ENCODE measurements at places on chromosomes 11 and 22.

DNA sequence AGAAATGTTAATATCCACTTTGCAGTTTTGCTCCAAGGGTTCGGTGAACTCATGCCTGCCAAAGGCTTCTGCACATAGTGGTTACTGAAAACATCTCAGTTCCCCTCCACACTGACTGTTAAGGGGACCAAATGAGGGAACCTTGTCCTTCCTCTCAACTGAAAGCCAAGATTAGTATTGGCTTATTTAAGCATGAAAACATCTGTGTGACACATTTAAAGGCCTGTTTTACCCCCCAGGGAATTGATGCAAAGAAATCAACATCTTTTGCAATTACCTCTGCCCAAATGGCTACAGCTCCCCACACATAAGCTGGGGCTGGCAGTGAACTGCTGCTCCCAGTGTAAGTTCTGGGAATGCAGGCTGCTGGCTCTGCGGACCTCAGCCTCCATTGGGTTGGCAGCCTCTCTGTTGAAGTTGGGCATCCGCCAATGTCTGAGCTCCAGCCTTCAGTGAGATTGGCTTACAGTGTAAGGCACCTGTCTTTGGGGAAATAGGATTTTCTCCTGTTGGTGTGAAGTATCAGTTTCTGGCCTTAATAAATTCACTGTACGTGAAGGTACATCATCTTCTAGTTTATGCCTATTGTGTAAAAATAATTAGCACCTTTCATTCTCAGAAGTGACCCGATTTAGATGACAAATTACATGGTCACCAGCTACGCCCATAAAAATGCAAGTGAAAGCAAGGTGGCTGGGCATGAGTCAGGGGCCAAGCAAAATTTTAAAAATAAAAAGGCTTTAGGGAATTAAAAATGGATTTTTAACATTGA lies 213.4 kb upstream of the SYN3 start:
- no peak for DNase-seq

- DNase-seq = no peak
These were observed 107.3 kb downstream of the RPS6KA4 start for GRCh38 chr11:64466115-64466718.

GRCh38 chr11:39174196-39174595 lies 2285.3 kb downstream of the LRRC4C start:
- no peak for DNase-seq

DNA sequence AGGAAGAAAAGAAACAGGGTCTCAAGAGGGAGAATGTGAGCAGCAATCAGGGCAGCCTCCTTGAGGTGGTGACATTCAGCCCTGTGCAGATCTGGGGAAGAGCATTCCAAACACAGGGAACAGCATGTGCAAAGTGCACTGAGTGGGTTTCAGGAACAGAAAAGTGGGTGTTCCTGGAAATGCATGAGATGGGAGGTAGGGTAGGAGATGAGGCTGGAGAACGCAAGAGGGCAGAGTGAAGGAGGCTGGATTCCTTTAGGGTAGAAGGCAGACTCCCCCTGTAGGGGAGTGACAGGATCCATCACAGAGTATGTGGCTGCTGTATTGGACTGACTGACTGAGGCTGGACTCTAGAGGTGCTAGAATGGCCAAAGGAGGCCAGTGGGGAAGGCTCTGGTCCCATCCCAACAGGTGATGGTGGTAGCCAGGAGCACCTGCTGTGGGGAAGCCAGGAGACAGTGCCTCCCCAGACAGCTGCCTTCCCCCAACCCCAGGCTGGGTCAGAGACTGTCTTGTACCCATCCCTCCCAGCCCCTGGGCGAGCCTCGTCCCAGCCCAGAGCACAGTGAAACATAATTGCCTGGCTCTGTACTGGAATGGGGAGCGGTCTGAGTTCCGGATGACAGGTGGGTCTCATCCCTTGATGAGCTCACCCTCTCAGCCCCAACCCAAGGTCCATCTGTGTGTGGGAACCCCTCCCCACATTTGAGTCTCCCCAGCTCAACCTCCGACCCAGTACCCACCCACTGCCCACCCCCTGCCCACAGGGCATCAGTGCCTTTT lies 419.4 kb downstream of the MN1 start:
- DNase-seq = no peak

DNA sequence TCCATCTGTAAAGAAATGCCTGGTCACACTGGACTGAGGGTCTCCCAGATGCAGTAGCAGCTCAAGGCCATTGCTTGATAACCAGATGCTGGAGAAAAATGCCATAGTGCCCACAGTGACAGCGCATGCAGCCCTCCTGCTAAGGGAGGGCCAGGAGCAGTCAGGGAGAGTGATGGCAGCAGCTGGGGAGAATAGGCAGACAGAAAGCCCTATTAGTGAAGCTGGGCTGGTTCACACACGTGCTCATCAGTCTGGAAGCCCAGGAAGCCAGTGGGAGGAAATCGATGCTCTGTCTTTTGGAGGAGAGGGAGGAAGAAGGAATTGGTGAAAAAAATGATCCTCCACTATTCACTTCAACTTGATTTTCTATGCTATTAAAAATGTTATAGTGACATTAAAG lies 82.9 kb downstream of the OSBP2 start:
- DNase-seq = no peak

GRCh38 chr22:48155446-48155845 lies 1393.0 kb downstream of the TBC1D22A start:
- DNase-seq = no peak

DNA sequence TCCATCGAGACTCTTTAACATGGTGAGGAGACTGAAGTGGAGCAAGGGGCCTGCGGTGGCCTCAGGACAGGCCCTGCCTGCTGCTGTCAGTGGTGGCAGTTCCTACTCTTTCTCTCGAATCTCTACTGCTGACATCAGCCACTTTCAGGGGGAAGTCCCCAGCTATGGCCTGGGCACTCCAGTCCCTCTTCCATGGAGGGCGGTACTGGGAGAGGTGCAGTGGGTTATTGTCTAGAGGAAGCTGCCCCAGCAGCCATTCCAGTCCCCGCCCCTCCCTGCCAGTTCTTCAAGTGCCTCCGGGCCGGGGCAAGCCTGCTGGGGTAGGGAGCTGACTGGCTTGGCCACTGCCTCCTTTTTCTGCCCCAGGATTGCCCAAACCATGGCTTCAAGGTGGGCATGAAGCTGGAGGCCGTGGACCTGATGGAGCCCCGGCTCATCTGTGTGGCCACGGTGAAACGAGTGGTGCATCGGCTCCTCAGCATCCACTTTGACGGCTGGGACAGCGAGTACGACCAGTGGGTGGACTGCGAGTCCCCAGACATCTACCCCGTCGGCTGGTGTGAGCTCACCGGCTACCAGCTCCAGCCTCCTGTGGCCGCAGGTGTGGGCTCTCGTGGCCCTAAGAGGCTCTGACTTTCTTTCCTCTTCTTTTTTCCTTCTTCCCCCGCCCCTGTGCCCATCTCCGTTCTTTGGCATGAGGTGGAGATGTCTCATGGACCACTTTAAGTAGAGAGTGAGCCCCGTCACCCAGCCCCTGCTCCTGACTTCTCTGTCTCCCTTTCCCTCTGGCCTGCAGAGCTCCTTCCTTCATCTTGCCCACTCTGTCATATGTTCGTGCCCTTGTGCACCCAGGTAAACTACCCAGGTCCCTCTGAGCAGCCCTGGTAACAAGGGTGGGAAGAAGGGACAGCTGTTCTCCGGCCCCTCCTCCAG lies 13.7 kb downstream of the CHADL start:
- DNase-seq = no peak

- no peak for DNase-seq
These were observed 471 bp upstream of the TMEM184B start for GRCh38 chr22:38273135-38273826.

DNA sequence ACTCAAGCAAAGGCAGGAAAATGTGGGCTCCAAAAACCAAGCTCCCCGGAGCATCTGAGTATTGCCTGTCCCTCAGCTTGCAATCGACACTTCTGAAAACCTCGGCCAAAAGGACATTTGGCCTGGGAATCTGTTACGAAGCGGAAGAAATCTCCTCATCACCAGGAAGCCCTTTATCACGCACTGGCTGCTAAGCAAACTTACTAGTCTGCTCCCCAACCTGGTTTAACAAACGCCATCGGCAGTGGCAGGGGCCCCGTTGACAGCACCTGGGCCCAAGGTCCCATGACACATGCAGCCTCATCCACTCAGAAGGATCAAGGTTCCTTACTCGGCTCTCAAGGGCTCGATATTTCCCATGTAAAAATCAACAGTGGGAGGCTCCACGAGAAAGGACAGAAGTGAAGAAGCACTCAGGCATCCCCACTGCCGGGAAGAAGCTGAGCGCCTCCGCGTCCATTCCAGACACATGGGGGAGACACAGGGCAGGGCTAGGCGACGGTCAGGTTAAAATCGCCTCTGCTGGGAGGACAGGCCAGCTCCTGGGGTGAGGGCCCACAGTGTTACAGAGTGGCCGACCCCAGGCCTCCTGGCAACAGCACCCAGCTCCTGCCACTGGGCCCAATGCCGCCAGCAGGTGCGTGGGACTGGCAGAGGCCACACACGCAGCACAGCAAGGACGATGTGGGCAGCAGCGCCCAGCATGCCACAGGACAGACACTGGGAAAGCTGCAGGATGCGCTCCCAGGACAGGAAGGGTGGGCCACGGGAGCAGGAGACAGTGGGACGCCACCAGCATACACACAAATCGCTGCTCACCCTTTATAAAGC lies 27.1 kb downstream of the BRD1 start:
- no peak for DNase-seq

- DNase-seq = no peak
These were observed 8.7 kb downstream of the ALDH3B2 start for GRCh38 chr11:67665541-67666302.

DNA sequence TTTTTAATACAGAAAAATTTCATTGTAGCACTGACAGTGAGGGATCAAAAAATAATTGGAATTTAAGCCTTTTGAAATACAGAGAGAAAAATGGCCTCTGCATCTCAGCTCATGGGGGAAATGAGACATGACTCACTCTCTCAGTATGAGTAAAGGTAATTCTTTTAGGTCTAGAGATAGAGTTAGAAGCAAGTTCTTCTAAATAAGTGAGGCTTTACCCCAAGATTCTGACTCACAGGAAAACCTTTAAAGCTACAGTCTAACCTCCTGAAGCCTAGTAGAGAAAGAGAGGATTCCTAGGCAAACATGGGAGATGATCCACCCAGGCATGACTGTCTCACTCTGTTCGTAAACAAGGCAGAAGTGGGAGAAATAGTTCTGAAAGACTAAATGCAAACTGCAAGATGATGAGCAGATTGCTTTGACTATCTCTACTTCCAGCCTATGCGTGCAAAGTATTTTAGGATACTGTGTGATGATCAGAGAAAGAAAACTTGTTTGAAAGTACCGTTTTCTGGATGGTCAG lies 1003.3 kb upstream of the CCDC90B start:
- DNase-seq = no peak

- no peak for DNase-seq
These were observed 6.0 kb upstream of the LIF start for GRCh38 chr22:30252411-30253204.

GRCh38 chr22:26131589-26132154 lies 37.6 kb upstream of the SEZ6L start:
- no peak for DNase-seq

GRCh38 chr22:45683680-45684079 lies 12.0 kb downstream of the ATXN10 start:
- no peak for DNase-seq

- DNase-seq = no peak
These were observed 51.3 kb upstream of the CADM1 start for GRCh38 chr11:115555336-115556090.

- DNase-seq = no peak
These were observed 1.4 kb downstream of the SLC5A1 start for GRCh38 chr22:32044477-32044876.

DNA sequence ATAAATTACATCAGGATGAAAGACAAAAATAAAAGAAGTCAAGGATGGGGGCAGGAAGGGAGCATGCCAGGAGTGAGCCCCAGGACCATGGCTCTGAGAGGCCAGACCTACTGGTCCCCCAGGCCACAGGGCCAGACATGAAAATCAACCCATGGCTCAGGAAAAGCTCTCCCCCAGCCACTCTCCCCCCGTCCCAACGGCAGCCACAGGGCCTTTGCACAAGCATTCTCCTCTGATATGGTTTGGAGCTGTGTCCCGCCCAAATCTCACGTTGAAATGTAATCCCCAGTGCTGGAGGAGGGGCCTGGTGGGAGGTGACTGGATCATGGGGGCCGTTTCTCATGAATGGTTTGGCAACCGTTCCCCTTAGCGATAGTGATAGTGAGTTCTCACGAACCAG lies 80.8 kb upstream of the ANO1 start:
- no peak for DNase-seq

DNA sequence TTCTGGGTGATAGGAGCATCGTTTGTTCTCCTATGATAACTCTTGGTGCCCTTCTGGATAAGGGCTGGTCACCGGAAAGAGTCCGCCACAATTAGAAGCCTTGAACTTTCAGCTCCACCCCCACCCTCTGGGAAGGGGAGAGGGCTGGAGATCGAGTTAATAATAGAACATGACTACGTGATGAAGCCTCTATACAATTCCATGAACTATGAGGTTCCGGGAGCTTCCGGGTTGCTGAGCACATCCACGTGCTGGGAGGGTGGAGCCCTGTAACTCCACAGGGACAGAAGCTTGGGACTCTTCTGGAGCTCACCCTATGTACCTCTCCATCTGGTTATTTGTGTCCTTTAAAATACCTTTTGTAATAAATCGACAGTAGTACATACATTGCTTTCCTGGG lies 40.3 kb downstream of the ARHGAP42 start:
- no peak for DNase-seq

- DNase-seq = no peak
These were observed 598 bp downstream of the CABIN1 start for GRCh38 chr22:24011735-24012068.

- peak; percentile 63 for DNase-seq
These were observed 6.8 kb downstream of the NAA40 start for GRCh38 chr11:63945477-63946163.

DNA sequence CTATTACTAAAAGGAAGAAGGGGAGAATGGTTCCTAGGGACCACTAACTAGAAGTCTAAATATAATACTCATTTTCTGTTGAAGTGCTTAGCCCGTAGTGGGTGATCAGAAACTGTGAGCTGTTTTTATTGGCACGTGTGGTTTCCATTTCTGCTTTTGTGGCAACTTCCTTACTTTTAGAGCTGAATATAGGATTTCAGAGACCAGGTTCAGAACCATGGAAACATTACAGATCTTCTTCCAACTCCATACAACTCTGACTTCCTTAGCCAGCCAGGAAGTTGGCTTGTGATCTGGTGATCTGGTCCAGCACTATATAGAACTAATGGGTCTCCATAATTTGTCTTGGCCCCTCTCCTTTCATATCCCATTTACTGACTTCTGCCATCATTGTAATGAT lies 2.6 kb upstream of the ME3 start:
- DNase-seq = no peak

Data from CD4-positive, alpha-beta T cell treated with Interleukin-6 for 4 hours (primary cell).